ENCODE measurements at places on chromosomes 7 and 10.

GRCh38 chr7:130490311-130490791 is 1.5 kb upstream of the MEST start:
- no peak for DNase-seq

DNA sequence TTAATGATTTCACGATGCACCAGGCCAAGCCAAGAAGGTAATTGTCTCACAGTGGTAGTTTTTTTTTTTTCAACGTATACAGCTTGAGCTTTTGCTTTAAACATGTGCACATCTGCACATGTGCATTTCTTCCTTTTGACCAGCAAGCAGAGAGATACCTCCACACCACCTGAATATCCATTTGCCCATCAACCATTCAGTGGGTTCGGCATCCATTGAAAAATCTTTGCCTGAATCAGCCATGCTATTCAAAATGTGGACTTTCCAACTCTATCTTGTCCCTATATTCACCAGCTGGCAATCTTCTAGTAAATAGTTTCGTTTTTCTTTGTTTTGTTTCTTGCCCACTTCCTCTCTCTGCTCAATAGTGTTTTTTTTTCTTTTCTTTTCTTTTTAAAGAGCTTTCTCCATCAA is 7.7 kb upstream of the TRA2A start:
- DNase-seq: peak; percentile 36

DNA sequence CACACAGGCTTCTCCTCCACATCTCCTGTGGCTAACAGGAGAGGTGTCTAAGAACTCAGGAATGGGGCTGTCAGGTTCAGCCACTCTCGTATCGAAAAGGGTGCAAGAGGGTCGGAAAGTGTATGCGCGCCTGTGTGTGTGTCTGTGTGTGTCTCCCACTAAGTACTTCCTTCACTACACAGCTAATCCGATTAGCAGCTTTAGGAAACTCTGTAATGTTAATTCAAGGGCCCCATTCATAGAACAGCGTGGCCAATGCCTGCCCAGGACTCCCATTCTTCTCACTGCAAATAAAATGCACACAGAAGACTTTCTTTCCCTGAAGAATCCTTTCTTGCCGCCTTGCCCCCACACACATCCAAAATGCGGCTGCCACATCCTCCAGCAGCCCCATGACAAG is 39.9 kb downstream of the TLL2 start:
- DNase-seq: no peak

GRCh38 chr7:4634166-4634565 is 47.9 kb upstream of the FOXK1 start:
- DNase-seq: no peak

GRCh38 chr10:79562135-79562756 is 2.0 kb upstream of the SFTPA2 start:
- DNase-seq: peak; percentile 78

GRCh38 chr7:155198196-155198892 is 99.3 kb upstream of the INSIG1 start:
- no peak for DNase-seq

- no peak for DNase-seq
Measured at GRCh38 chr10:92242380-92242779, 48.5 kb downstream of the CPEB3 start.

DNA sequence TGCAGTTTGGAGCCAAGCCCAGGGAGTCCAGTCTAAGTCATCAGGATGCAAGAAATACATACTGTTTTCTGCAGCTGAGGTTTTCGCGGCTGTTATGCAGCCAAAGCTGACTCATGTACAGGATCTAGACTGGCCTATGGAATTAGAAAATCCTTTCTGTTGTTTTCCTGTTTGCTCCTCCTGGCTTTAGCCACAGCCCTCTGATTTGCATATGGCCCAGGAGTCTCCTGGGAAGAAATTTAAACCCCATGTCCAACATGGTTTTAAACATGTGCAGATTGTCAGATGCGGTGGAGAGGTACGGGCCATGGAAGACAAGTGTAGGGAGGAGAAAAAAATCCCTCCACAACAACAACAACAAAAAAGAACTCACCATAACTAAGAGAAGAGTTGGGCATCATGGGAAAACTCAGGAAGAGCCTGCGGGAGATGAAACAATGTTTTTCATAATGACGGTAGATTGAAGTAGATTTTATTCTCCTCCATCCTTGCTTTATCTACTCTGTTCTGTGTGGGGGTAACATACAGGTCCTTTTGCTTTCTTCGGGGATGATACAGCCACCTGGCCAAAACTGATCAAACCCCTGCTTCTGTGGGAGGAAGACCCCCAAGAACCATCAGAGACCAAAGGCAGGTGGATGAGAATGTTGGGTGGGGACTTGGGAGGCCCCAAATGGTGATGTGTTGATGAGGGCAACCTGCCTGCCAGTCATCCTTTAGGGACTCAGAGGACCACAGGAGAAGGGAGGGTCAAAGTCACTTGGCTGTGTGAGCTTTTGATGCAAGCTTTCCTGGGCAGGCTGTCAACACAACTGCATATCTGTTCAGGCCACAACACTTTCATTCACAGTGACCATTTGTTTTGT is 29.8 kb upstream of the GNA12 start:
- peak; percentile 78 for DNase-seq

- no peak for DNase-seq
Measured at GRCh38 chr7:145031162-145031561, 195.3 kb upstream of the TPK1 start.

- no peak for DNase-seq
Measured at GRCh38 chr7:74235518-74236268, 18.5 kb downstream of the RFC2 start.

DNA sequence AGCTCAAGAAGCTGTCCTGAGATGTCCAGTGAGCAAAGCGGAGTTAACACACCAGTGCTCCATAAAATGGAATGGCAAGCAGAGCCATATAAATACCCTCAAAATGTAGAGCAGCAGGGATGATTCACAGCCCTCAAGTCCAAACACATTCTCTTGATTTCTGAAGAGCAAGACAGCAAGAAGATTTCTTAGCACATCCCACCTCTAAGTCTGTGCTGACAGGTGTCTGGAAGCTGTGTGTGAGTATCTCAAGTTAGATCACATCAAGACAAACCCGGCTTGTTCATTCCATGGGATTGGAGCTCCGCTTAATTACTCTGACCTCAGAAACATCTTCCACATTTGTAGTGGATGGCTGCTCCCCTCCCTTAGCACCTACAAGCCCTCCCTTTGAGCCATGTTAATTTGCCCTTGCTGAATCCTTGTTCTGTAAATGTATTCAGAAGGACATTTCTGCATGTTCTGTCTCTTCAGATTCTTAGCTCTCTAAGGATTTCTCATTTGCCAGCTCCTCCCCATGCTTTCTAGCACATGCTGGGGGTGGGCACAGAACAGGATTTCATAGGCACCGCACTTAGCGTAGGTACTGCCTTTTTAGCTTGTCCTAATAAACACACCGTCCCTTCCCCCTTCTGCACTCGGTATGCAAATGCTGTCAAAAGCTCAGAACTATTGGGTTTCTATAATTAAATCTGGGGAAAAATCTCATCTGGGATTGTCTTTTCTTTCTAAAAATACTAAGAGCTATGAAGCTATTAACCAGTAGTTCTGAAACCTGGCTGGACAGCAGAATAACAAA is 112.7 kb downstream of the CPXM2 start:
- no peak for DNase-seq

GRCh38 chr7:156578978-156579430 is 61.6 kb upstream of the RNF32 start:
- no peak for DNase-seq

- no peak for DNase-seq
Measured at GRCh38 chr10:45599021-45599603, 73.5 kb downstream of the ZFAND4 start.

DNA sequence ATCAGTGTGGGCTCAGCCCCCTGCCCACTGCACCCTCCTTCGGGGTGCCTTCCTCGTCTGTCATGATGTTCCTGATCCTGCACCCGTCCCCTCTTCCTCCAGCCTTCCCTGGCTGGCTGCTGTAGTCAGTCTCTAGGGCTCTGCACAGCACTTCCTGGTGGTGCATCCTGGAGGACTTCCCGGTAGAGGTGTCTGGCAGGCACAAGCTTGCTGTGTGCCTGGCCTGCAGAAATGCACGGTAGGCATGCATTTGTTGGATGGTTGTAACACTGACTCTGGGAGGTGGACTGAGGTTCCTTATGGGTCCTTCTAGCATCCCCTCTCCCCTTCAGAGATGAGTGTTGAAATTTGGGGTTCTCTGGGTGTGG is 92.8 kb downstream of the BMS1 start:
- no peak for DNase-seq

- DNase-seq: no peak
Measured at GRCh38 chr10:78457804-78458482, 424.3 kb downstream of the RPS24 start.

- peak; percentile 36 for DNase-seq
Measured at GRCh38 chr10:121928528-121928884, 675 bp upstream of the ATE1 start.

All from RPMI8226 (cell line).